ENCODE measurements at places on chromosomes 16 and 17.

DNA sequence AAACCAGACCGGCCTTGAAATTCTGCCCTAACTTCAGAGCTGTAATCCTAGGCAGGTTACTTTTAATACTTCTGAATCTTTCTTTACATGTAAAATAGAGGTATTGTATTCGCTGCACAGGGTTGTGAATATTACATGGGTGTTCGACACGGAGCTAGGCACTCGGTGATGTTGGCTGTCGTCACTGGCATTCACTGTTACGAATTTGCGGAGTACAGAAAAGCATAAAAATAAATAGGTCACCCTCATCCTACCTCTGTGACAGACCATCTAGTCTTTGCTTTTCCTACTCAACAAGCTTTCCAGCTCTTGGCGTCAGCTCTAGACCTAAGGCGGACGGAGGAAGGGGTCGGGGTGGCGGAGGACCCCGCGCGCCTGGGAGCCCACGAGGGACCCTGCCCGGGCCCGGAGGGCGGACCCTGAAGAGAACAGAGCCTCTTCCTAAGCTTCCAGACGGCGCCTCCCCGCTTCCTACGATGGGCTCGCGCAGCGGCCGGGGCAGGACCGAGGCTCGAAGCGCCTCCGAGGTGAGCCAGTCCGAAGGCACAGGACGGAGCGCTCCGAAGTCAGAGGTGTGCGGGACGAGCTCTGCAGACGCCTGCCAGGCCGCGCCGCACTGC is 879 bp upstream of the SPG7 start:
- no peak for DNase-seq

DNA sequence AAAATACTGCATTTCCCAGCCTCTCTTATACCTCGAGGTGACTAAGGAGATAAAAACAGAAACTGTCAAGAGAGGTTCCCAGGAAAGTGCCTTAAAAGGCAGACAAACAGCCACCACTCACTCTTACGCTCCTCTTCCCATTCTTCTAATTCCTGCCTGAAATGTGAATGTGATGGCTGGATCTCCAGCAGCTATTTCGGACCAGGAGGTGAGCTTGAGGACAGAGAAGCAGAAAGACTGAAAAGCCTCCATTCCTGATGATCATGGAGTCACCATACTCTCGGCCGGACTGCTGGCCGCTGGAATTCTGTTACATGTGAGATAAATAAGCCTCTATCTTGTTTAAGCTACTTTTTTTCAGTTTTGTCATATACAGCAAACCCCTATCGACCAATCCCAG is 41.4 kb upstream of the ABR start:
- DNase-seq, result no peak

GRCh38 chr17:83190601-83191387 is 111.4 kb downstream of the METRNL start:
- DNase-seq, result no peak

DNA sequence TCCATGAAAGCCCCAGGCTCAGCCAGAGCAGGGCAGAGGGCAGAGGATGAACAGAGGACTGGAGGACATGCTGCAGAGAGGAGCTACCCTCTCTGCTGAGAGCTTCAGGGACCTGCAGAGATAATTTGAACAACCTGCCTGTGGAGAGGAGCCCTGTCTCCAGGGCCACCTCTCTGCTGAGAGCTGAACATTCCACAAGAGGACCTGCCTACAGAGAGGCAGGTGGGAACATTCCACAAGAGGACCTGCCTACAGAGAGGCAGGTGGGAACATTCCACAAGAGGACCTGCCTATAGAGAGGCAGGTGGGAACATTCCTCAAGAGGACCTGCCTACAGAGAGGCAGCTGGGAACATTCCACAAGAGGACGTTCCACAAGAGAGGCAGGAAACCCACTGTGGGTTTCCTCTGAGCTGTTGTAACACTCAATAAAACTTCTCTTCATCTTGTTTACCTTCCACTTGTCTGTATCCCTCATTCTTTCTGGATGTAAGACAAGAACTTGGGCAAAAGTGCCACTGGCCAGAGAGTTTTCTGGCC is 551.9 kb upstream of the CA10 start:
- no peak for DNase-seq

GRCh38 chr17:78324391-78325075 is 35.3 kb downstream of the SOCS3 start:
- DNase-seq, result peak; percentile 46

GRCh38 chr17:8621585-8621984 is 8.9 kb downstream of the MYH10 start:
- no peak for DNase-seq

GRCh38 chr17:78993241-78993956 is 13.7 kb upstream of the LGALS3BP start:
- DNase-seq, result peak; percentile 68

- DNase-seq, result no peak
Measured at GRCh38 chr16:28041615-28042014, 21.9 kb downstream of the GSG1L start.

GRCh38 chr17:65219124-65219523 is 82.0 kb downstream of the RGS9 start:
- no peak for DNase-seq

DNA sequence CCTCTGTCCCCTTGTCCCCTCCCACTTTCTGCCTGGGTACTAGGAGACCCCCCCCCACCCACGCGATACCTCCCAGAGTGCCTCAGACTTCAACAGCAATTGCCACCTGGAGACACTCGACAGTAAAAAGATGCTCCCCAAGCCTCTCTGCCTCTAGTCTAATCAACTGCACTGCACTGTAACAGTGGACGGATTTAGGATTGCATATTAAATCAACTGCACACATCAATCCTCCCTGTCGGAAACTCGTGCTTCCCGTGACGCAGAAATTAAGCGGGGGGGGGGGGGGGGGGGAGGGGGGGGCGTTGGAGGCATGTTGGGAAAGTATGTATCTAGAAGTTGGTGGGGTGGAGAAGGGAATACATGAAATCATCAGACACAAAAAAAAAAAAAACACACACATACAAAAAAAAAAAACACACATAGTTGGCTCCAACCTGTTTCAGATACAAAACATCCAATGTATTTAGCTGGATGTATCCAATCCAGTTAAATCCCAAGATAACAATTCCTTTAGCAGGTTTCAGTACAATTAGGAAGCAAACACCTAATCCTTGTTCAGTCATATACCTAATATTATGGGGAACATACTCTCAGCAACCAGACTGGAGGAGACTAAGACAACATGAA is 29.7 kb downstream of the FAM222B start:
- DNase-seq, result no peak

GRCh38 chr17:77455111-77455890 is 314.5 kb downstream of the SEC14L1 start:
- no peak for DNase-seq

GRCh38 chr16:65772134-65772732 is 594.3 kb upstream of the CDH5 start:
- DNase-seq, result no peak

Measured in neural crest cell (in vitro differentiated cells).